ENCODE measurements at places on chromosomes 3 and 15. TPM values are rescaled to one million over a fixed set of nuclear protein-coding genes. Genes with fewer than 3 reads are reported as not detected.

DNA sequence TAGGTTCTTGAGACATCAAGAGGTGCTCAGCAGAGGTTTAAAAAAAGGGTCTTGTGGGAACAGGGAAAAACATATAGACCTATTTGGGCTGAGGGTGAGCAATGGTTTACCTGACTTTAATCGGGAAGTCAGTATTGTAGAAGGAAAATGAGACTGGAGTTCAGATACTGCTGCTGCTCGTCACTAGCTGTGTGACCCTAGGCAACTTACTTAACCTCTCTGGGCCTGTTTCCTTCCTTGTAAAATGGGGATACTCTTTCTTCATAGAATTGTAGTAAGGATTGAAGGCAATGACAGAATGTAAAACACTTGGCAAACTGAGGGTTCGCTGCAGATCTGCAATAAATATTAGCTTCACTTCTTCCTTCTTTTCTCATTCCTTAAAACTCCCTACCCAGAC, 327.5 kb upstream of the PROK2 start:
- no peak for DNase-seq

- no peak for DNase-seq
Measured at GRCh38 chr3:30496066-30496966, 110.1 kb upstream of the TGFBR2 start.

GRCh38 chr3:4313606-4314293, 10.6 kb downstream of the SETMAR start:
- peak; percentile 37 for DNase-seq

- DNase-seq = no peak
Measured at GRCh38 chr3:195708626-195709481, 11.9 kb upstream of the MUC20 start.

DNA sequence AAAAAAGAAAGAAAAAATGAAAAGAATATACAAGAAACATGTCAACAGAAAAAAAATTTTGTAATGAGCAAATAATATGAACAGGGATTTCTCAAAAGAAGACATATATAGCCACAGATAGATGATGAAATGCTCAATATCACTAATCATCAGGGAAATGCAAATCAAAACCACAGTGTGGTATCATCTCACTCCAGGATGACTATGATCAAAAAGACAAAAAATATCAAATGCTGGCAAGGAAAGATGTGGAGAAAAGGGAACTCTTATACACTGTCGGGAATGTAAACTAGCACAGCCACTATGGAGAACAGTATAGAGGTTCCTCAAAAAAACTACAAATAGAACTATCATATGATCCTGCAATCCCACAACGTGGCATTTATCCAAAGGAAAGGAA, 94.1 kb downstream of the C3orf70 start:
- no peak for DNase-seq

ST8SIA2 gene
- total RNA-seq = 0.20 TPM

CCR9 gene
- total RNA-seq = not detected

MRAS gene
- 5.9 TPM for total RNA-seq

DNA sequence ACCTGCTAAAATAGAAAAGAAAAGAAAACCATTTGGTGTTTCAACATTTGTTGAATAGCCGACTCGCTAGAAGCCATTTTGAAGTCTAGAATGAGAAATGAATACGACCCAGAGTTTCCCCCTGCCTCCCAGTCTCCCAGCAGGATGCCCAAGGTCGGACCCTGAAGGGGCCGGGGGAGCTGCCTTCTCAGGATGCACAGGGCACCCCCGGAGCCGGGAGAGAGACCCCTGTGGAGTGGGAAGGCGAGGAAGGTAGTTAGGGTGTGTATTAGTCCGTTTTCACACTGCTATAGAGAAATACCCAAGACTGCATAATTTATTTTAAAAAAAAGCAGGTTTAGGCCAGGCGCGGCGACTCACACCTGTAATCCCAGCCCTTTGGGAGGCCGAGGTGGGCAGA, 44.7 kb downstream of the NIPA2 start:
- no peak for DNase-seq

- peak; percentile 60 for DNase-seq
Measured at GRCh38 chr3:128426128-128426921, 40.4 kb downstream of the DNAJB8 start.

DNA sequence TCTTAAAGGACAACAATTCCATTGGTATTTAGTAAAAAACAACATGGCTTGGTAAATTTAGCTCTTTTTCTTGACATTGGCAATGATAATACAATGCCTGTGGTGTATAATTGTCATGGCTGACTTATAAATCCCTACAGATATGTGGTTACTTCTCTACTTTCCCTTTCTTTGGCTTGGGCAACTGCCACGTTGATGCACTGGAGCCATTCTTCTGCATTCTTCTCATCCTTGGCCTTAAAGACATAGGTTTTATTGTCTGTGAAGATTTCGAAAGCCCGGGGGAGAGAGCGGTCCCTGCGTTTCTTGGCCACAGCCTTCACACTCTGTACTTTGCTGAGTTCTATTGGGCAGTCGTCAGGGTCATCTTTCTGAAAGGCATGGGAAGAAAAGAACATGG, 101.1 kb upstream of the CCNL1 start:
- DNase-seq = no peak

DNA sequence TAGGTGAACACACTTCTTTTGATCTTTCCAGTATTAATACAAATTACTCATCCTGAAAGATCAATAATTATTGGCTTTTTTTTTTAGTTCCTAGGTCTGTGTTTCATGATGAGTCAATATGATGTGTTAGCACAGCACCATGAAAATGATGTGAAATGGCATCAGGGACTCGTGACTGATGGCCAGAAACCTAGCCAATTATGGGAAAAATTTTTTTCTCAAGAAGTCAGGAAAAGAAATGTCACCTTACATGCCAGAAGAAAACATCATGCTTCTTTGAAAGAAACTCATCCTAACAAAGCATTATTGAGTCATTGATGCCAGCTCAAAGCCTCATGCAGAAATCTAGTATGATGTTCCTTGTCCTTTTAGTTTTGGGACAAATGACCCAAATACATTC, 468.3 kb upstream of the CBLB start:
- no peak for DNase-seq

DNA sequence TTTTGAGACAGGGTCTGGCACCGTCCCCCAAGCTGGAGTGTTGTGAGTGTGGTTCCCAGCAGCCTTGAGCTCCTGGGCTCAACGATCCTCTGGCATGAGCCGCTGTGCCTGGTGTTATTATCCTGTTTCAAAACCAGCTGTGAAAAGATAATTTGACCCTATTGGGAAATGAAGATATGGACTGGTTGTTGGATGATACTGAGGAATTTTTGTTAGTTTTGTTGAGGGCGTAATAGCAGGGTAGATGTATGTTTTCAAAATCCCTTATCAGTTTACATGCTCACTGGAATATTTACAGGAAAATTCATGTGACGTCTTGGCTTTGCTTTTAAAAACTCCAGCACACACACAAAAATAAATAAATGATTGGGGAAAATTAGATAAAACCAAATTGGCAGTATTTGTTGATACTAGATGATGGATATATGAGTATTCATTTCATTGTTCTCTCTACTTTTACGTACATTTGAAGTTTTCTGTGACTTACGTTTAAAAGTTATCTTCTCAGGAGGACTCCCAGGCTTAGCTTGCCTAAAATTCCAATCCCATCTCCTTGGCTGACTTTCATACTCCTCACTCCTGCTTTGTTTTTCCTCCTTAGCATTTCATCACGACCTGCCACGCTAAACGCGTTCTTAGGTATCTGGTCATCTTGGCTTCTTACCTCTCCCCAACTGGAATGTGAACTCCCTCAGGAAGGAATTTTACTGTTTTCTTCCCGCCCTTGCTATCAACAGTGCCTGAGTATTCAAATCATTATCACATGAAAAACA, 56.8 kb upstream of the TFRC start:
- DNase-seq = no peak

GRCh38 chr3:9316881-9317361, 45.9 kb upstream of the THUMPD3 start:
- DNase-seq = peak; percentile 81

- DNase-seq = no peak
Measured at GRCh38 chr3:115624901-115625300, 1.6 kb downstream of the GAP43 start.

DNA sequence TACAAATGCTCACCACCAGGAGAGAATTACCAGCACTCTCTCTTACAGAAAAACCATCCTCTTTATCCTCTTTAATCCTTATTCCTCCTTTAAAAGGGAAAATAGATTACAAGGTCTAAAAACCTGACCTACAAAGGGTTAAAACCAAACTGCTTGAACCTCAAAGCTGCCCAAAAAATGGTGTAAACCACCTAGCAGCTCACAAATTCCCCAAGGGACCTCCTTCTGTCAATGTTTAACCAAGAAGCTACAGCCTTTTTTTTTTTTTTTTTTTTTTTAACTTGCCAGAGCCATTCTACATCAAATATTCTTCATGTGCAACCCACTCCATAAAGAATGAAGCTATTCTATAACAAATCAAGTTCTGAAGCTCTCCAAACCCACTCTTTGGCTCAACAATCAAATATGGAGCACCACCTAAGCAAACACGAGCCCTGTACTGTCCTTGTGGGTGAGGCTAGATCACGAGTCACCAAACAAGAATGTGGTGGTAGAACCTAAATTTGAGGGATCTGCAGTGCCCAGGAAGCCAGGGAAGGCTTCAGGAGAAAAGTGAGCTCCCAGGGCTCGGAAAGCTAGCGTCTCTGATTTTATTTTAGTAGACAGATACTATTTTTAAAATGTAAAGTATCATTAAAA, 20.1 kb downstream of the OSBPL10 start:
- DNase-seq = no peak
